ENCODE measurements at places on chromosomes 6 and 20.
A peak's percentile ranks its signal among the peaks of the same experiment; 100 is the strongest.

GRCh38 chr20:24479106-24479505 is 9.7 kb downstream of the SYNDIG1 start:
- DNase-seq: no peak

- DNase-seq: peak; percentile 3
Observed at GRCh38 chr6:41579088-41579610, 33.0 kb downstream of the FOXP4 start.

DNA sequence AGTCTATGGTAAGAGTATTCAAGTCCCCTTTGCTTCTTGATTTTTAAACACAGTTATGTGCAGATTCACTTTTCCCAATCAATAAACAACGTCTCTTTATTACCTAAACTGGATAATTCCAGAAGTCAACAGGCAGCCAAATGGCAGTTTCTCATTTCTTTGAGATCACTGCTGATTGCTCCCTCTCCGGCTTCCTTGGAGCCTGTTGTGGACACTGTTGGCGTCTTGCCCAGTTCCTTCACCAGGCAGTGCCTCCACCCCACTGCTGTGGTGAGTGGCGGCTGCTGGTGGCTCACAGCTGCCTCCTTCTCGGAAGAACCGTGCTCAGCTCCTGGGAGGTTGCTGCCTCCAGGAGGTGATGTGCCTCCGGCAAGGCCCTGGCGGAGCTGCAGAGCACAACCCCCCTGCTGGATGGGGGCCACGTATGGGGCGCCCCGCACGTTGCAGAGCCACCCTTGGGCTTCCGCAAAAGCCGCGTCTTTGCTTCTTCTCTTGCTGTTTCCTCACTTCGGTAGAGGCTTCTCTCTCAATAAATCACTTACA is 105.1 kb upstream of the CNKSR3 start:
- DNase-seq: peak; percentile 92

DNA sequence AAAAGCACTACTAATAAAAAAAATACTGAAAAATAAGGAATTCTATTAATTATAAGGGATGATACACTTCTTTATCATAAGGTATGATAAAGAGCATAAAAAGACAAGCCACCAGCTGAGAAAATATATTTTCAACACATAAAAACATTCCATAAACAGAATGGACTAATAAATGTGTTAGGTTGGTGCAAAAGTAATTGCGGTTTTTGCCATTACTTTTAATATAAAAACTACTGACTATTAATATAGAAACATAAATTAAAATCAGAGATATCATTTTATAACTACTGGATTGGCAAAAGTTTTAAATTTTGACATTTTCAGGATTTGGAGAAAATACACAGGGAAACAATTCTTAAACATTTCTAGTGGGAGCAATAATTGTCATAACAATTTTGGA is 37.1 kb upstream of the FKBP1C start:
- no peak for DNase-seq

DNA sequence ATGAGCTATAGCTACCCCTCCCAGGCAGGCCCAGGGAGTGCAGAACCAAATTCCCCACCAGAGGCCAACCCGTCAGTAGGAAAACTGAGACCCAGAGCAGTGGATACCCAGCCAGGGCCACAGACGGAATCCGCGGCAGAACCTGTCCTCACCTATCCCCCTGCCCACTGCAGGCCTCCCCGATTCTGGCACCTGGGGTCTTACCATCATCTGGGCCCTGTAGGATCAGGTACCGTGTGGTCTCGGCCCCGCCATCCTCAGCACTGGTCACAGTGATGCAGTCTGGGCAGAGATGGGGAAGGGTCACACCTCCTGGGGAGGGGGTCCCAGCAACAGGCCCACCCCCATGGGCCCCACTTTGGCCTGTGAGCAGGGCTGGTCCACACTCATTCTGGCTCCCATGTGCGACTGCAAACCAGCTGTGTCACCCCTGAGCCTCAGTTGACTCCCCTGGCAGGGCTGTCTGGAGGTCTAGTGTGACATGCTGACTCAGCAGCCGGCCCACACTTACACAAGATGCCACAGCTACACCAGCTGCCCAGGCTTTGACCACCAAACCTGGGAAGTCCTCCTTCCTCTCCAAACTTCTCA is 3.8 kb downstream of the ZNF335 start:
- no peak for DNase-seq
